B cell (primary cell): ENCODE measurements at places on chromosomes 1 and 21.

- DNase-seq = no peak
Observed at GRCh38 chr1:53412285-53413174, 46.7 kb upstream of the DMRTB1 start.

DNA sequence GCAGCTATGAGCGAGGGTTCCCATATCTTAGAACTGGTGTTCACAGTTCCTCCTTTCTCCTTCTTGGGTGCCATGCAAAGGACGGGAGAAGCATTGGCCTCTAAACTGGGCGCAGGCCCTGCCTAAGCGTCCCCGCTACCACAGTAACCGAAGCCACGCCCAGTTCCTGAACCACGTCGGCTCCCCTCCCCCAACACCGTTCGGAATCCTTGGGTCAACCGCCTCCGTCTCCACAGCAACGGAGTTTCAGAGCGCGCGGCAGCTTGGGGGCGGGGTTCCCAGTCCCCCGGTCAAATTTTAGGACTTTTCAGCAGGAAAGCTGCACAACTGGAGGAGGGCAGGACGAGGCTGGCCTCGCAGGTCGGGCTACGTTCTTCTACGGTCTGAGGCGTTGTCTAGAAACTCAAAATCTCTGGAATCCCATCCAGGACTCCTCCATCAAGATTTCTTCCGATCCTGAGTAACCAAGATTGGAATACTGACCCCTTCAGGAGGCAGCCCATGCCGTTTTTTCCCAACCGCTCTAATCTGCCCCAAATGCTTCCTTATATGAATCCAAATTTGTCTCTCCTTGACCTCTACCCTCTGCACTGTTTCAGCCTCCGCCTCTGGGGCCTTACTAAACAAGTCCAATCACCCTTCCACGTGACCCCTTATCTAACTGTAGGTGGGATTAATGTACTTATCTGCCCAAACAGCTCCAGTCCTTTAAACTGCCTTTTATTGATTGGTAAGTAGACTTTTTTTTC lies at the start of gene SPAG17:
Gene SPAG17, minus strand, starts transcription at position 145 of the 749 bp plus-strand sequence. Its CDS starts 71 bp downstream, at position 74.
- no peak for DNase-seq

GRCh38 chr1:15083578-15083977 lies 70.0 kb upstream of the TMEM51 start:
- DNase-seq = no peak

GRCh38 chr1:239636347-239636746 lies 250.0 kb downstream of the CHRM3 start:
- DNase-seq = no peak

- DNase-seq = no peak
Observed at GRCh38 chr1:86263101-86263500, 106.5 kb upstream of the COL24A1 start.

GRCh38 chr21:28310711-28311110 lies 682.0 kb downstream of the LTN1 start:
- DNase-seq = no peak

DNA sequence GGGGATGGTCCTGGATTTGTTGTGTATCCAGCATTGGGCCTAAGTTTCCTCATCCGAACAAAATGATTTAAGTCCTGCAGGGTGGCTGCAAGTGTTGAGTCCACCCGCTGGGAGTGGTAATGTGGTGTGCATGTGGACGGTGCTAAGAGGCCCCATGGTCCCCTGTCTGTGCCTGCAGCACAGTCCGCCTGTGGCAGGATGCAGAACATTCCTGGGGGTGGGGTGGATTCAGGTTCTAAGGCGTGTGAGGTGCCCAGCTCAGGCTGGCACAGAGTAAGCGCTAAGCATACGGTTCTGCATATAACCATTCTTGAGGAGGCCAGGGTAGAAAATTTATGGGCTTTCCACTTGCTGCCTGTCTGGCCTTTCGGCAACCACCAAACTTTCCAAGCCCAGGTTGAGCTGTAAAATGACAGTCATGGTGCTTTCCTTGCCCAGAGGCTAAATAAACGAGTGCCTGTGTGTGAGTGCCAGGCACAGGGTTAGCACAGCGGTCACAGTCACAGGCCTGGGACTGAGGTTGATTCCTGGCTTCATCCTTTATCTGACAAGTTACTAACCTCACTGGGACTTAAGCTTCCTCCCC lies 30.7 kb downstream of the SLC2A1 start:
- no peak for DNase-seq

GRCh38 chr1:214791961-214792360 lies 189.0 kb downstream of the CENPF start:
- no peak for DNase-seq

DNA sequence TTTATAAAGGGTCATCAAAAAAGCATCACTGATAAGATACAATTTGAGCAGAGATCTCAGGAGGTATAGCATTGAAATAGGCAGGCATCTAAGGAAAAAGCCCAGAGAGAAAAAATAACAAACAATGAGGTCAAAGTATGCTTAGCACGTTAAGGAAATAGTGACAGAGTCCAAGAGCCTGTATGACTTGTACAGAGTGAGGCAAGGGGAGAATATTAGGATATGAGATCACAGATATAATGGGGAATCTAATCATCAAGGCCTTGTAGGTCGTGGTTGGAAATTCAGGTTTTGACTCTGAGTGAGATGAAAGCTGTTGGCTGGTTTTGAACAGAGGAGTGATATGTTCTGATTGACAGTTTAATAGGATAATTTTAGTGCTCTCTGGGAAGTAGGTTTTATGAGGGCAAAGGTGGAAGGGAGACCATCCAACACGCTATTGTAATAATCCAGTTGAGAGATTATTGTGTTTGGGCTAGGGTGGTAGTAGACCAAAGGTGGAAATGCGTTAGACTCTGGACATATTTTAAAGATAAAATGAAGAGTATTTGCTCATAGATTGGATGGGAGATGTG lies 644.6 kb upstream of the TMPRSS15 start:
- no peak for DNase-seq

DNA sequence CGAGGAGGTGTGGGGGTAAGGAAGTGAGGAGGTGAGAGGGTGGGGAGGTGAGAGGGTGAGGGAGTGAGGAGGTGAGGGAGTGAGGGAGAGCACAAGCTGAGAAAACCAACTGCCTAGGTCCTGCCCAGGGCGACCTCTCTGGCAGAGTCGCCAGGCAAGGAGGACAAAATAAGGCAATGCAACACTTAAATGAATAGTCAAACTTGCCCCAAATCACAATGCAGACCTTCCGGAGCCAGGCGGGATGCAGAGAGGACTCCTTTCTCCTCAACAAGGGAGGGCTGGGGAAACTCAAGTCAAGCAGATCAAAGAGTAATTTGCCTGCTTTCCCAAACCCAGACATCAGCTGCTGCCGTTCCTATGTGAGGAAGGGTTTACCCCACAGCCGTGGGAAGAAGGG lies 86.0 kb downstream of the CCDC185 start:
- DNase-seq = no peak

- DNase-seq = no peak
Observed at GRCh38 chr1:96843601-96844000, 122.0 kb downstream of the PTBP2 start.

DNA sequence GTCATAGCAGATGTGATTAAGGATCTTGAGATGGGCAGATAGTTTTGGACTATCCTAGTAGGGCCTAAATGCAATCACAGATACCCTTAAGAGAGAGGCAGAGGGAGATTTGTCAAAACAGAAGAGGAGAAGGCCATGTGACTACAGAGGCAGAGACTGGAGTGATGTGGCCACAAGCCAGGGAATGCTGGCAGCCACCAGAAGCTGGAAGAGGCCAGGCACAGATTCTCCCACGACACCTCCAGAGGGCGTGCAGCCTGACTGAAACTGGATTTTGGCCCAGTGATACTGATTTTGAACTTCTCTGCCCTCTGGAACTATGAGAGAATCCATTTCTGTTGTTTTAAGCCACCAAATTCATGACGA lies 52.1 kb upstream of the EPS8L3 start:
- DNase-seq = no peak

GRCh38 chr1:99007366-99007765 lies 2.7 kb upstream of the PLPPR5 start:
- no peak for DNase-seq

DNA sequence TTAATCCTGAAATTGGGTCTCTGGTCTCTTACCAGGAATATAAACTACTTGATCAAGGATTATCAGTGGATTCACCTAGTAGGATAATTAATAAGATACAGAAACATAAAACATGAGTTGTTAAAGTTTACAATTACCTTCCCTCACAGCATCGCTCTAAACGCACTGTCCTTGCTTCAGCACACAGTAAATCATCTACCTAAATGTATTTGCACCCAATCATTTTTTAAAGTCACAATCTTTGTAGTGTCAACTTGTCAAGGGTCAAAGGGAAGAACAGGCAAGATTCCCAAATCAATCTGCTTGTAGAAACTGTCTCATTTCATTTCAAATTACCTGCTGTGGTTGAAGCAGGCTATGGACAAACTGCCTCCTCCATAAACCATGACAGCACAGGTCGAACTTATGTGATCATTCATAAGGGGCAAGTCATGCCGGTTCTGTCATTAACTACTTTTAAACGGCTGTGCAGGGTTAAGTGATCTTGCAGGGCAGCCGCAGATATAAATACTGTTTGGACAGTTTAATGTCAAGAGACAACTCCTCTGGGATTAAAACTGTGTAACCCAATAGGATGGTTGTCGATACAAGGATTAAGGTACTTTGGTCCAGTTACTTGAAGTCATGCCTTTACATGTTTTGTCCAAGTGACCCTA lies 93.6 kb downstream of the ZNF281 start:
- DNase-seq = no peak

DNA sequence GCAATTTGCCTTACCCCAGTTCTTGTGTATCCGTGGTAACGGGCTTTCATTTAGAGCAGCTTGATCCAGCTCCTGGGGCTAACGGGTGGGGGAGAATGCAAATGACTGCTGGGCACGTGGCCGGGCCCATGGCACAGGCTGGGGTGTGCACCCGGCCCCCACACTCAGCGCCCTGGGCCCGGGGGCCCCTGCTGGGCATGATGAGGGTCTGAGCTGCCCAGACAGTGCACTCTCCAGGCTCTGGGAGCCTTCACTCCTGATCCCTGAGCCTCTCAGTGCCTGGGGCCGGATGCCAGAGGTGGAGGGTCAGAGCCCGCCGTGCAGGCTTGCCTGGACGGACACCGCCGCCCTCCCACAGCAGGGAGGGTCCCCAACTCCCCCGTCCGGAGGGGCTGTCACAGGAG lies 20.1 kb upstream of the PEX10 start:
- no peak for DNase-seq

- peak; percentile 48 for DNase-seq
Observed at GRCh38 chr21:39385299-39386145, 36.6 kb upstream of the HMGN1 start.

- no peak for DNase-seq
Observed at GRCh38 chr21:29166323-29166722, 35.9 kb downstream of the MAP3K7CL start.

- DNase-seq = no peak
Observed at GRCh38 chr21:27094184-27094948, 127.5 kb upstream of the ADAMTS5 start.

GRCh38 chr1:118304722-118305359 lies 119.8 kb upstream of the SPAG17 start:
- DNase-seq = no peak

DNA sequence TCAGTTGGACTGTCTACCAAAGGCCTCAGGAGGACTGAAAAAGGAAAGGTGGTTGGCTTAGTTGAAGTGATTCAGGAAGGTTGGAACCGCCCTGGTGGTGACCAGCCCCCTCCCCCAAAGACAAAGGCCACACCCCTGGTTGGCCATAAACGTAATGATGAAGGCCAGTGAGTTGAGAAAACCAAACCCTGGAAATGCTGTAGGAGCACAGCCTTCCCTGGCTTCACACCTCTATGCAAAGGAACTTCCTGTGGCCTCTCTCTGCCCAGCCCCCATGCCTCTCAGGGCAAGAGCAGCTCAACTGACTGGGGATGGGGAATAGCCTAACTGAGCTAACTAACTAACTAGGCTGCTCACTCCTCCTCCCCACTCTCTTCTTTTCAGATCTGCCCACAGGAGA lies 90.4 kb downstream of the NPHP4 start:
- DNase-seq = no peak

GRCh38 chr1:63626222-63626621 lies 33.0 kb downstream of the PGM1 start:
- no peak for DNase-seq

DNA sequence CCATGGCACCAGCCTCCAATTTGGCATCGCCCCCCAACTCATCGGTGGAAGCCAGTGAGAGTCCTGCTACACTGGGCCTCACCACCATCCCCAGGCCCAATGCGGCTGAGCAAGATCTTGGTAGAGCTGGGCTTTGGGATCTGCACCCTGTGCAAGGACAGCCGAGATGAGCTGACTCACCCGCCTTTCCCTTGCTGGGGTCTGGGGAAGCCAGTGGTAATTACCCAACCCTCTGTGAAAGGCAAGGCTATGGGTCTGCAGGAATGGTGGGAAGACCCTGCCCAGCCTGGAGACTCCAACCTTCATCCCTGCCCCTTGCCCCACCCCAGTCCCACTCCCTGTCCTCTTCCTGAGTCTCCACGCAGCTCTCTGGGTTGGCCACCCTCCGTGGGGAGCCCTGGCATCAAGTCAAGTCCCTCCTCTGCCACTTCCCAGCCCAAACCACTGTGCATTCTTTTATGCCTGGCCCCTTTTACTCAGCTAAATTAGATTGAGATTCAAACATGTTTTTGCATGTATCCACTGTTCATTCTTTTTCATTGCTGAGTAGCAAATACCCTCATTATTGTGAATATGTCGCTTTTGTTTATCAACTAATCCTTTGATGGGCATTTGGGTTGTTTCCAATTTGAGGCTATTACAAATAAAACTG lies 8.8 kb downstream of the SMCP start:
- no peak for DNase-seq

GRCh38 chr1:58908561-58909560 lies 125.0 kb upstream of the JUN start:
- DNase-seq = no peak

DNA sequence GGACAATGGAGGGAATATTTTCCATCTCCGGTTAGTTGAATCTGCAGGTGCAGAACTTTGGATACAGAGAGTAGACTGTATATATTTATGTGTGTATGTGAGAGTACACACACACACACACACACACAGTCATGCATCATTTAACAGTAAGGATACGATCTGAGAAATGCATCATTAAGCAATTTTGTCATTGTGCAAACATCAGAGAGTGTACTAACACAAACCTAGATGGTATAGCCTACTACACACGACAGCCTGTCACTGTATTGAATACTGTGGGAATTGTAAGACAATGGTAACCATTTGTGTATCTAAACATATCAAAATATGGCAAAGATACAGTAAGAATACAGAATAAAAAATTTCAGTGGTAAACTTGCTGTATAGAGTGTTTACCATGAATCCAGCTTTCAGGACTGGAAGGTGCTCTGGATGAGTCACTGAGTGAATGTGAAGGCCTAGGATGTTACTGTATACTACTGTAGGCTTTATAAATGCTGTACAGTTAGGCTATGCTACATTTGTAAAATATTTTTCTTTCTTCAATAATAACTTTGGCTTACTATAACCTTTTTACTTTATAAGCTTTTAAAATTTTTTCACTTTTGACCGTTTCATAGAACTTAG lies 138.5 kb downstream of the ZZZ3 start:
- no peak for DNase-seq

DNA sequence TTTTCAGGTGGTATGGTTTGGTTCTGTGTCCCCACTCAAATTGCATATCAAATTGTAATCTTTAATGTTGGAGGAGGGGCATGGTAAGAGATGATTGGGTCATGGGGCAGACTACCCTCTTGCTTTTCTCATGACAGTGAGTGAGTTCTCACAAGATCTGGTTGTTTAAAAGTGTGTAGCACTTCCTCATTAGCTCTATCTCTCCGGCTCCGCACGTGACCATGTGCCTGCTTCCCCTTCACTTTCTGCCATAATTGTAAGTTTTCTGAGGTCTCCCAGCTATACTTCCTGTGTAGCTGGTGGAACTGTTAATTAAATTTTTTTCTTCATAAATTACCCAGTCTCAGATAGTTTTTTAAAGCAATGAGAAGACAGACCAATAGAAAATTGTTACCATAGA lies 843.2 kb downstream of the AMY1C start:
- peak; percentile 67 for DNase-seq

- DNase-seq = no peak
Observed at GRCh38 chr1:29655945-29656850, 419.9 kb downstream of the PTPRU start.
